ENCODE measurements at places on chromosomes 2 and 18. TPM values are rescaled to one million over a fixed set of nuclear protein-coding genes. Genes with fewer than 3 reads are reported as not detected.

DNA sequence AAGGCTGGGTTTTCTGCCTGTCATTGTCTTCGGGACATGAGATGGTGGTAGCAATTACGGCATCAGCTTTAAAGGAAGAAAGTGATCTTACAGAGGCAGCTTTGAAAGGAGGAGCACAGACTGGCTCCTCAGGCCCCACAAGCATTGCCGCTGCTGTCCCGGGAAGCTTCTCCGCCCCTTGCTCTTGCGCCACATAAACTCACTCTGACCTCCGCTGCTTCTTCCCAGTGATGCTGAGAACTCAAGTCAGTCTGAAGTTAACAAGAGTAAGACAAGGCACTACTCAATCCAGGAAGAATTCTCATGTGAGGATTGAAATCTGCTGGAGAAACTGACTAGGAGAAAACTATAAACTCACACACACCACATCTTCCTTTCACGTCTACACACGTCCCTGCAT lies 112.4 kb upstream of the RIOK3 start:
- peak; percentile 64 for DNase-seq

GRCh38 chr2:30239986-30240752 lies 8.8 kb downstream of the LBH start:
- no peak for DNase-seq

DNA sequence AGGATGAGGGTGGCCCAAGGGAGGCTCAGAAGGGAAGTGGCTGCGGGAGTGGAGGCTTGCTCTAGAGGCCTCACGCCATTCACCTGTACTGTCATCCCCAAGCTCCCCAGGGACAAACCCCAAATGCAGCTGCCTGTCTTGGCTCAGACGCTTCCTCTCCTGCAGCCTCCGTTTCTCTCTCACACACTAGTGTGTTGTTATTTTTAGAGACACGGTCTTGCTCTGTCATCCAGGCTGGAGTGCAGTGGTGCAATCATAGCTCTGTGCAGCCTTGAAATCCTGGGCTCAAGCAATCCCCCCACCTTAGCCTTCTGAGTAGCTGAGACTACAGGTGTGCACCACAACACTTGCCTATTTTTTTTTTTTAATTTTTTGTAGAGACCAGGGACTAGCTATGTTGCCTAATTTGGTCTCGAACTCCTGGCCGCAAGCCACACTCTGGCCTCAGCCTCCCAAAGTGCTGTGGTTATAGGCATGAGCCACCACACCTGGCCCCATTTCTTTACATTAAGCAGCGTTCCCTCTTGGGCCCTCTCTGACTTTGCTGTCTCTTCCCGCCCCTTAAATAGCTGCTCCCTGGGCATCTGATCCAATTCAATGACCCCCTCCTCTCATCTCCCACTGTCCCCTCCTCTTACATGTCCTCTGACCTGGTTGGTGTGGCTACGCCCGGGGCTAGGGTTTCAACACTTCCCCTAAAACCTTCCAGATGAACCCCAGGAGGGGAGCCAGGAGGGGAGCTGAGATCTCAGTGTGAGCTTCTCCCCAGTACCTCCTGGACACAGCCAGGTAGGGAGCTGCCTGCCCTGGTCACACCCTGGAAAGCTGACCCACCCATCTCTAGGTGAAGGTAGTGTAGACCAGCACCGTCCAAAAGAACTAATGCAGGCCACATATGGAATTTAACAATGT lies 24.0 kb upstream of the LOXHD1 start:
- no peak for DNase-seq

- DNase-seq: no peak
These were observed 4.9 kb upstream of the STK17B start for GRCh38 chr2:196176142-196176738.

DNA sequence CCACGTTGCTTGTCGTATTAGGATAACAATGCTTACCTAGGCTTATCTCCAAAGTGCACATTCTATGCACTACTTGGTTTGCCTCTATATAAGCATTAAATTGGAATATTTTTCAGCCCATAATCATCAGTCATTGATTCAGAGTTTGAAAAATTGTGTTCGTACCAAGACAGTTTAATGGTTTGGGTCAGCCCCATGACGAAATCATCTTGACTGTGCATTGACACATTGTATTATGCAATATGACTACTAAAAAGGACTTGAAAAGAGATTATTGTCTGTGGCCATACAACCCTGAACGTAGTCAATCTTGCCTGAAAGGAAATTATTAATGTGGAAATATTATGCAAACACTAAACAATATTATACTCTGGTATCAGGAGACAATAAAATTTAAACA lies 141.3 kb downstream of the EML6 start:
- no peak for DNase-seq

DNA sequence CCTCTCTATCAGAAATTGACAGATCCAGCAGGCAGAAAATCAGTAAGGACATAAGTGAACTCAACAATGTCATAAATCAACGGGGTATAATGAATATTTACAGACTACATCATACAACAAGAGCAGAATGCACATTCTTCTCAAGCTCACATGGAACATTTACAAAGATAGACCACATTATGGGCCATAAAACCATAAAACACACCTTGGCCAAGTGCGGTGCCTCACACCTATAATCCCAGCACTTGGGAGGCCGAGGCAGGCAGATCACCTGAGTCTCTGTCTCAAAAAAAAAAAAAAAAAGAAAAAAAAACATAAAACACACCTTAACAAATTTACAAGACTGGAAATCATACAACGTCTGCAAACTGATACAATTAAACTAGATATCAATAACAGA lies 36.7 kb downstream of the FBXO15 start:
- no peak for DNase-seq

- DNase-seq: no peak
These were observed 73.2 kb upstream of the LCLAT1 start for GRCh38 chr2:30373881-30374302.

- DNase-seq: no peak
These were observed 67.2 kb downstream of the SRD5A2 start for GRCh38 chr2:31513553-31513952.

Gene LYPD6B
- not detected for total RNA-seq

GRCh38 chr2:181924336-181924735 lies 32.8 kb downstream of the ITPRID2 start:
- DNase-seq: no peak

Gene TCF7L1
- 9.3 TPM for total RNA-seq

Gene SLC4A3
- total RNA-seq: 503 TPM

Gene ALLC
- total RNA-seq: not detected

GRCh38 chr2:209463226-209463625 lies 39.4 kb downstream of the MAP2 start:
- DNase-seq: no peak

Gene POMC
- 9.2 TPM for total RNA-seq

GRCh38 chr2:67574230-67574629 lies 177.1 kb downstream of the ETAA1 start:
- DNase-seq: no peak
